ENCODE measurements at places on chromosomes 12 and 14.

DNA sequence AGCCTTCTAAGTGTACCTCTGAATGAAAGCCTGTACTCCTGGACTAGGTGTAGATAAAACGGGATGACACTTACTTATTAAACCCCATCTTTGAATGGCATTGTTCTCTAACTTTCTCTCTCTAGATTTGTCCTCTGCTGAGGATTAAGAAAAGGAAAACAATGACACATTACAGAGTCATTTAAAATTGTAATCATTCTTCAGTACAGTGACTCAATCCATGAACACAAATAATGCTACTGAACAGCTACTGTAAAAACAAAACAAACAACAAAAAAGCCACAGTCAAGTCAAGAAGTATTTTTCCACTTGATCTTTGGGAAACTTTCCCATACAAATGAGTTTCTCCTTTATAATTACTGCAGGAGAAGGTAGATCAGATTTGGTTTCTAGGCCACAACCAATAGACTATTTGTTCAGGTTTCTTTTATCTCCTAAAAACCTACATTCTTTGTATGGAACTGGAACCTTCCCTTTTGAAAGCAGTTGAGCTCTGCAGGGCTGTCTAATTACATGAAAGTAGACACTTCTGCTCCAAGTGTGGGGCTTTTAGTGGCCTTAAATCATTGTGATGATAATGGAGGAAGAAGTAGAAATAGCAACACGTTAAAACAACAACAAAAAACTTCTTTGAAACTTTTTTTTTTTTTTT lies 219.1 kb downstream of the ESR2 start:
- H3K4me3 ChIP-seq: no peak overlapping the region
- no peak overlapping the region for H3K27ac ChIP-seq
- no peak for DNase-seq

DNA sequence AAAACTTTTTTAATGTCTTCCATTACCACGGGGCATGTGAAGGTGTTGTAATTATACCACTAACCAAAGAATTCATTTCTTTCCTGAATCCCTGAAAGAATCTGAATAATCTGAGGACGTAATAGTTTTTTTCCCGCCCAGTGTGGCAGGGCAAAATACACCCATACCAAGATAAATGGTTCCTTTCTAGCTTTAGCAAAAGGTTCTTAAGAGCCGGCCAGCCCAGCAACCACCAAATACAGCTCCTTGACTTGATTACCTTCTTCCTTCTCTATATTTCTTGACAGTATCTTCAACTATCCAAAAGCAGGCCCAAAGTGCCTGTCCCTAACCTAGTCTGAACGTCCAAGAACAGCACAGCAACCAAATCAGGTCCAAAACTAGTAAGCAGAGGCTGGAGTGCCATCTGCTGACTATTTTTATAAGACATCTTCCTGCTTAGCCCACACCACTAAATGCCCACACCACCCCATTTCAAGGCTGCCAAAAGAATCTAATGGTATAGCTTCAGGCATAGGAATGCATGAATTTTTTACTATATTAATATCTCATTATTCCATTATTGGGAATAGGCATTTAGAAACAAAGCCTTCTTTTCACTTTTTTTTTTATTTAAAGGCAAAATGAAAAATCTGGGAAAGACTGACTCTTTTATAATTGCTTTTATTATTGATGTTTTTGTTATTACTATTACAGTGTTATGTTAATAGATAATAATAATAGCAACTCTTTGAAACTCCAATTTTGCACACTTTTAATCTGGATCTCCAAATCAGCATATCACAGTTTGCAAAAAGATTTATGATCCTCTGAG lies 524.4 kb downstream of the MED13L start:
- H3K4me1 ChIP-seq: peaks cover 5% of the 10 kb centered on the region
- peak; percentile 50 for DNase-seq
- no peak overlapping the region for H3K27ac ChIP-seq
- peaks cover 2% of the 10 kb centered on the region for H3K27me3 ChIP-seq
- no peaks in the 10 kb centered on the region for H3K36me3 ChIP-seq
- H3K4me3 ChIP-seq: no peak overlapping the region

DNA sequence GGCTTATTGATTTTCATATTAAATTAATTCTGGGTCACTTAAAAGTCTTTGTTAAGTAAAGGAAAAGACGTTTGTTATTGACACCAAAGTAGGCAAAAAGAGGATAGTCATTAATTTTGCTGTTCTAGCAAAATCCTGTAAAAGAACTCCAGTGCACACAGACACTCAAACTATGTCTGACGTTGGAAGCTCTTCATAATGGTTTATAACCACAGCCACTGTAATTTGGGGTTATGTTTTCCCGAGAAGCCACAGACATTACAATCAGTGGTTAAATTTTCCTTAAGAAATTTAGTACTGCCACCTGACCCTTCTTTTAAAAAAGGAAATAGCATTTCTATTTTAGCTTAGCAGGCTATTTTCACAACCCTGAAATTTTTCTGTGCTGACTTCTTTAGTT lies 267.5 kb downstream of the CCDC91 start:
- no peak overlapping the region for H3K4me3 ChIP-seq
- H3K4me1 ChIP-seq: peaks cover 4% of the 10 kb centered on the region
- no peak for DNase-seq
- H3K27ac ChIP-seq: no peak overlapping the region
- H3K36me3 ChIP-seq: no peaks in the 10 kb centered on the region

- H3K4me1 ChIP-seq: no peaks in the 10 kb centered on the region
- H3K4me3 ChIP-seq: no peak overlapping the region
- DNase-seq: no peak
- peaks cover 13% of the 10 kb centered on the region for H3K36me3 ChIP-seq
Observed at GRCh38 chr12:6998715-6999451, 19.4 kb downstream of the LPCAT3 start.

DNA sequence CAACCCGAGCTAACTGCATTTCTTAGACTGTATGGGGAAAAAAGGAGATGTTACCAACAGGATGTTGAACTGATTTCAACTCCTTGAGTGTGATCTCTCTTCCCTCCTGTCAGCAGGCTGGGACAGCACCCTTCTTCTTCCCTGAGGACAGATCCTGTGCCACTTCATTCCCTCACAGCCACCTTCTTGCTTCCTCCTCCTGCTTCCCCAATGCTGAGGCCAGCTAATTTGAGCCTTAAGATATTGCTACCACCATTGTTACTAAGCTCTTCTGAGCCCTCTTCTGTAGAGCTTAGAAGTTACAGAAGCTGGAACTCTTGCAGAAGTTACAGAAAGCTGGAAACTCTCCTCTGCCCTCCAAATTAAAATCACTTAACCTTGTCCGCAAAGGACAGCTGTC lies 88.8 kb downstream of the SPTSSA start:
- H3K27me3 ChIP-seq: no peaks in the 10 kb centered on the region
- H3K36me3 ChIP-seq: no peaks in the 10 kb centered on the region
- H3K4me3 ChIP-seq: no peak overlapping the region
- no peak overlapping the region for H3K27ac ChIP-seq
- no peak for DNase-seq
- H3K4me1 ChIP-seq: no peaks in the 10 kb centered on the region

DNA sequence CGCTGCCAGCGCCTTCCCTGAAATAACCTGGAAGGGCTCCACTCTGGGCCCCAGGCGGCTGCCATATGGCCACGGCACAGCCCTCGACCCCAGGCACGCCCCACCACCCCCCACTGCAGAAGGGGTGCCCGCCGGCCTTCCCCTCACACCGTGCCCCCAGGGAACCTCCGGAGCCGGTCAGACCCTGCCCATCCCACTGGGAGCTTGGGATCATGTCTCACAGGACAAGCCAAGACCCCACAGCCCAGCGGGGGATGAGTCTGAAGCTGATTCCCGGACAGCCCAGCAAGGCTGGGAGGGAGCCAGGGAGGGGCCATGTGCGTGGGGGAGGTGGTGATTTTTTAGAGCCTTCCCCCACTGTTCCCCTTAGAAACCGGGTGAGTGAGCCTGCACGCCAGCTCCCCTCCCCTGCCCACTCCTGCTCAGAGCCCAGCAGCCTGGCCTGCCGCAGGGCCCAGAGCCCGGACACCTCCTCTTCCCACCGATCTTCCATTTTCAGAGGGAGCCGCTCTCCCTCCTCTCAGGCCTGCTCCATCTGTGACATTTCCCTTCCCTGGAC lies 1.4 kb downstream of the RIMBP2 start:
- H3K4me1 ChIP-seq: peaks cover 3% of the 10 kb centered on the region
- H3K27ac ChIP-seq: no peak overlapping the region
- peaks cover 21% of the 10 kb centered on the region for H3K27me3 ChIP-seq
- H3K4me3 ChIP-seq: no peak overlapping the region

DNA sequence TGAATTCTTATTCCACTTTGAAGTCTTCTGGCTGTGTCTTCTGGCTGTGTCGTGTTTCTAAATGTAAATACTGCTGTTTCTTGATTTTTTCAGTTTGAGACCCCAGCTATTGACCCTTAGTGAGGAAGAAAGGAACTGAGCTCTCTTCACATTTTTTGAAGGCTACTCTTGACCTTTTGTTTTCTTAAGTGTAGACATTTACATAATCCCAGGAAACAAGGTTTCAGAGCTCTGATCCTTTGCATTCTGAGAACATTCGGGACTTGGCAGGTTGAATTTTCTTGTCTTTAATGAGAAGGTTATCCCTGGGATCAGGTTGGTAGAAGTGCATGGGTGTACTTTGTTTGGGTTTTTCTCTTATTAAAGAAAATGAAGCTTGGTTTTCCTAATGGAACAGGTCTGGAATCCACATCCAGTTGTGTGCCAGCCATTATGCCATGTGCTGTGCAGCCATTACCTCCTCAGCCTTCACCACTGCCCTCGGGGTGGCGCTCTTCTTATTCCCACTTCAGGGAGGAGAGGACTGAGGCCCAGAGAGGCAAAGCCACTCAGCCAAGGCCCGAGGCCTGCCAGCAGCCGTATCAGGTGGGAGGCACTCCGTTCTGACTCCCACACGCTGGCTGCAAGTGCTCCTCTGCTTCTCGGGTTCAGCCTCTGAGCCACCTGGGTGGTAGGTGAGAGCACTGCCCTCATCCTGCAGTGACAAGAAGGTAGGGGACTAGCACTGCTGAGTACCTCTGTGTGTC lies 120.9 kb downstream of the BEGAIN start:
- H3K27ac ChIP-seq: no peak overlapping the region
- no peak for DNase-seq
- H3K36me3 ChIP-seq: peaks cover 11% of the 10 kb centered on the region
- H3K4me3 ChIP-seq: no peak overlapping the region
- H3K27me3 ChIP-seq: peaks cover 9% of the 10 kb centered on the region
- H3K4me1 ChIP-seq: peaks cover 13% of the 10 kb centered on the region

DNA sequence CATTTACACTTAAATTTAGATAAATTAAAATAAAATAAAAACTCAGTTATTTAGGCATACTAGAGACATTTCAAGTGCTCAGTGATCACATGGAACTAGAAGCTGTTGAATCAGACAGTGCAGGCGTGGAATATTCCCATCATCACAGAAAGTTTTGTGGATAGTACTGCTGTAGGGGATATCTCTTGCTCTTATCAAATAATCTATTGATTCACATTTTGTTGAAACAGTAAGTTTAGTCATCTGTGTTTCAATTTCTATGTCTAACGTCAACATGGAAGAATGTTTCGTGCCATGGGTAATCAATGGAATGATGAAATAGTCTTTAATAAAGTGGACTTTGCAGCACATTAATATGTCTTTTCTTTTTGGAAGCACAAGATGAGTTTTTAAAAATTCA lies 108.6 kb downstream of the PAH start:
- H3K27me3 ChIP-seq: no peaks in the 10 kb centered on the region
- H3K36me3 ChIP-seq: no peaks in the 10 kb centered on the region
- no peak for DNase-seq
- H3K4me3 ChIP-seq: no peak overlapping the region
- H3K27ac ChIP-seq: no peak overlapping the region
